ENCODE measurements at places on chromosomes 7 and 10. TPM values are rescaled to one million over a fixed set of nuclear protein-coding genes. Genes with fewer than 3 reads are reported as not detected.

DNA sequence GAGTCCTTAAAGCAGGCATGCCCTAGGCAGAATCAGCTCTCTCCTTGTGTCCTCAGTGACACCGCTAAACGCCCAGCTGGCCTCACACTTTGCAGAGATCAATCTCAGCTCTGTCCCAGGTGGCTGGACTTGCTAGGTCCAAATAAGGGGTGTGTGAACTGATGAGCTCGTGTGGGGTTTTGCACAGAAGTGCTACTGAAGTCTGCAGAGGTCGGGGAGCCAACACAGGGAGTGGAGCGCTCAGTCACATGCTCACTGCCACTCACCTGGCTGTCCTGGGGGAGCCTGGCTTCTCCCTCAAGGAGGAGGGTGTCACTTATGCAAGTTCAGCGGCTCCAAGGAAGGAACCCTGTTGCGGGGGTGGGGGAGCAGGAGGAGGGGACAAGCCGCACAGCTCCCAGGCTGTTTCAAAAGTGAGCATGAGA lies 2.0 kb downstream of the ELN start:
- no peak for DNase-seq

GRCh38 chr7:117858712-117859111 lies 14.5 kb downstream of the CTTNBP2 start:
- DNase-seq, result no peak

DNA sequence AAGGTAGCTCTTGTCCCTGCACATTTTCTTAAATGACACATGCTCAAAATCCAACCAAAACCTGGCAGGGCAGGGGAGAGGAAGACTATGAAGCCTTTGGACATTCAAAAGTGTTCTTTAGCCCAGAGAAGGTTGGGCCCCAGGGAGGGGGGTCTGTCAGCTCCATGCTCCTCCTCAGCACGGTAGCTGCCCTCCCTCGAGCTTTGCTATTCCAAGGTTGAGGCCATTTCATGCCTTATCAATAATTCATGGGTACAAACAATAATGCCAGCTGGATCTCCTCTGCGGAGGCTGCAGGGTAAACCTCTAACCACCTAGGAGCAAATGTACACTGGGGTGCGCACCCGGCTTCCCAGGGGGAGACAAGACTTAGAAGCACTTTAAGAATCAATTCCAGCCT lies 61.5 kb downstream of the SLIT1 start:
- DNase-seq, result no peak

- no peak for DNase-seq
Measured at GRCh38 chr10:96267234-96267705, 4.1 kb downstream of the BLNK start.

GRCh38 chr7:3027005-3027845 lies 16.4 kb downstream of the CARD11 start:
- DNase-seq, result no peak

DNA sequence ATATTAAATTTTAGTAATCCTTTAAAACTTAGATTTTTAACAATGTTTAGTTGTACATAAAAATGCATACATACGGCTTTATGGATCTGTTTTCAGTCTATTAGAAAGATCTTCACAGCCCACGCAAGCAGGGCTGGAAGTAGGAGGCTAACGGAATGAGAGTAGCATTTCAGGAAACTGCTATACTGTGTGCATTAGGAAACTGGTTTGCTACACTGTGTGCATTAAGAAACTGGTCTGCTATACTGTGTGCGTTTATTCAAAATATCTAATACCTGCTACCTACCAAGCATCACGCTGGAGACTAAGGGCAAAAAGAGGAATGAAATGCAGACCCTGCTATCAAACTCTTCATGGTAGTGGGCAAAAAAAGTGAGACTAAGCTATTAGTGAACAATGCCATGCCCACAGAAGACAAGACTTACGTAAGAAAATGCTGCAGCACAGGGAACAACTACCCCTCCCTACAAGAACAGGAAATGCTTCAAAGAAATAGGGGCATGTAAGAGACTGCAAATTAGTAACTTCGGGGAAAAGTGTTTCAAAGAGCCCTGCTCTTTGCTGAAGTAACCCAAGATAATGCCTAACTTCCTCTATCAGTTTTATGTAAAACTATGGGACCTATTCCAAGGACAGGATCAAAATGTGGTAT lies 11.3 kb downstream of the RAB11FIP2 start:
- no peak for DNase-seq

DNA sequence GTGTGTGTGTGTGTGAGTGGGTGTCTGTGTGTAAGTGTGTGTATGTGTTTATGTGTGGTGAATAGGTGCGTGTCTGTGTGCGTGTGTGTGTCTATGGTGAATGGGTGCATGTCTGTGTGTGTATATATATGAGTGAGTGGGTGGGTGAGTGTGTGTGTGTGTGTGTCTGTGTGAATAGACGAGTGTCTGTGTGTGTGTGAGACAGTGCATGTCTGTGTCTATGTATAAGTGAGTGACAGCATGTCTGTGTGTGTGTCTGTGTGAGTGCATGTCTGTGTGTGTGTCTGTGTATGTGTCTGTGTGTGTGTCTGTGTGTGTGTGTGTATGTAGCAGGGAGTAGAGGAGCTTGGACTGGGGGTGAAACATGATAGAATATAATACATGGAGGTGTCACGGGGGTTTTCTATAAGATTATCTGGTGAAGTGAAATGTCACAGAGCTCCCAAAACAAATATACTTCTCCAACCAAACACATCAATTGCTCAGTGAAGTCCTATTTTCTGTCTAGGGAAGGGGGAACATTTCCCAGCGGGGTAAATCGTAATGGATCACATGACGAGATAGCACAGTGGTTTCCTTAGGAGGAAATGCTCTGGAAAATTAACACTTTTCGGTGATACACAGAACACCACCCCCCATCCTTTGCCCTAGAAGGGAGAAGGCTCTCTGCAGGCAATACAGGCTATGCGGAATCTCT lies 723.3 kb upstream of the CELF2 start:
- no peak for DNase-seq

DNA sequence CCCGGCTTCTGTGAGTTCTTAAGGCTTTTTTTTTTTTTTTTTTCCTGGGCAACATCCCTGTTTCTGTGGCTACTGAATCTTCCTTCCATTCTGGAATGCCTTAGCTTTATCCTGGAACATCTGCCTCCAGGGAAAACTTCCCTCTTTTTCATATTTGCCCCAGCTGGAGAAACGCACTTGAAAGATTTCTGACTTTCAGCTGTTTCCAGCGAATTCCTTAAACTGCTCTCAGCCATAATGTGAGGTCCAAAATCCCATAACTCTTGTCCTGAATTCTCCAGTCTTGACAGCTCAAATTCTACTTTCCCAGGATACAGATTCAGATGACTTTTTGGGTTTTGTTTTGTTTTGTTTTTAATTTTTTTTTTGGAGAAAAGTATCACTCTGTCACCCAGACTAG lies 263.6 kb upstream of the AUTS2 start:
- DNase-seq, result no peak

DNA sequence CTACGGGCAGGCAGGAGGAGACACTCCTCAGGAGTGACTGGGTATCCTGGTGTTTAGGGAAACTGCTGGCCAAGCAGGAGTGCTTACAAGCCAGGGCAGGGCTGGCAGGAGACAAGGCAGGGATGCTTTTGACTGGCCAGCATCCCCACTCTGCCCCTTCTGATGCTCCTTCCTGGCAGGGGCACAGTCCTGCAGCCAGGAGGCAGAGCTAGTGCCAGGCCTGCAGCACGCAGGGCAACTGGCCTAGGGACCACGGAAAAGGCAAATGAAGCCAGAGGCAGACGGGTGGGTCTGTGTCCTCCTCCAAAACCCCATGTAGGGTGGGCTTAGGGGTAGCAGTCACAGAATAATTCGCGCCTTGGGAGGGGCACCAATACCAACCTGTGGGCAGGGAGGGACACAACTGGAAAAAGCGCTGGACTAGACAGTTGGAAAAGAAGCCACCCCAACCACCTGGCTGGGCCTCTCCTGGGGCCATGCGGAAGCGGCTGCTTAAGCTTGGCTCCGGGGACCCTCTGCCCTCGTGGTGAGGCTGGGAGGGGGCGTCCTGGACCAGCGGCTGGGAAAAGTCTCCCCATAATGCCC lies 4.8 kb downstream of the IMPDH1 start:
- DNase-seq, result peak; percentile 46

DNA sequence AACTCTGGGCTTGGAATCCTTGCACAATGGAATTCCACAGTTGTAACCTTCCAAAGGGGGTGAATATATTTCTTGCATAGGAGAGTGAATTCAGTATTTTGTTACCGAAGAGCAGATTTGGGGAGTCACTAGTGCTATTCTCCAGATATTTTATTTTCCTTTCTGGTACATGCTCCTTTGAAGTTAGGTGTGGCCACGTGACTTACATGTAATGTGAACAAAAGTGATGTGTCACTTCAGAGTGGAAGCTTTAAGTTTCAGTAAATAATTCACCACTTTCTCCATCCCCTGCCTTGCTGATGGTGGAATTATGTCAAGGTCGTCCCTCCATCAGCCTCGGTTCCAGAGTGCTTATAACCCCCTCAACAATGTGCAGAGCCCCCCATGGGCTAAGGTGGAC lies 25.3 kb downstream of the ASNS start:
- peak; percentile 18 for DNase-seq

GRCh38 chr7:28174442-28174841 lies 6.2 kb downstream of the JAZF1 start:
- no peak for DNase-seq

GRCh38 chr7:123867225-123867624 lies 22.3 kb downstream of the HYAL4 start:
- DNase-seq, result no peak

- DNase-seq, result peak; percentile 3
Measured at GRCh38 chr10:5252177-5253037, 55.8 kb downstream of the AKR1C4 start.

The UTF1 gene
- not detected for total RNA-seq

The FFAR4 gene
- total RNA-seq, result not detected
